Right renal cortex interstitium (tissue), 3 donors: ENCODE measurements at places on chromosomes 3 and 15. TPM values are rescaled to one million over a fixed set of nuclear protein-coding genes. Genes with fewer than 3 reads are reported as not detected.

The EAF1 gene
- 19.5 TPM for polyA plus RNA-seq

GRCh38 chr3:132448216-132448961 is 31.1 kb downstream of the DNAJC13 start:
- no peak for DNase-seq

- no peak for DNase-seq
These were observed 438 bp downstream of the THBS1 start for GRCh38 chr15:39581242-39581792.

DNA sequence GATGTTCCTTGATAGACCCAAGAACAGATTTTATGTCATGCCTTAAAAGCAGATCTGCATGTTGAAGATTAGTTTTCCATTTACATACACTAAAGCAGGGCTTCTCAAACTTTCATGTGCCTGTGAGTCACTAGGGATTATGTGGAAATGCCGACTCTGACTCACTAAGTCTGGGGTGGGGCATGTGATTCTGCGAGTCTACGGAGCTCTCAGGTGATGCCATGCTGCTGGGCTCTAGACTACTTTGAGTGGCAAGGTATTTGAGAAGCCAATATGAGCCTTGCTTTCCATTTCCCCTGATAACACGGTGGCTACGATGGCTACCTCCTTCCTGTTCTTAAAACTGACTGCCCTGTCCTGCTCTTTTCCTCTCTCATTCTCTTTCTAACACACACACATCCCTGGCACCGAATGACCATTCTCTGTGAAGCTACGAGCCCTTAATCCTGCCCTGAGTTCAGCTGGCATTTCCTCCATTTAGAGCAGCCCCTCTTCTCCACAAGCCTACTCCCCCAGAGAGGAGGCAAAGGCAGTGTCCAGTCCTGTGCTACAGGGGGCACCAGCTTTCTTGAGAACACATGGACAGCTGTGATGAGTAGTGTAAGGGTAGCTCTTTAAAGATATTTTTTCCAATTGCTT is 39.7 kb upstream of the PYGO1 start:
- no peak for DNase-seq

DNA sequence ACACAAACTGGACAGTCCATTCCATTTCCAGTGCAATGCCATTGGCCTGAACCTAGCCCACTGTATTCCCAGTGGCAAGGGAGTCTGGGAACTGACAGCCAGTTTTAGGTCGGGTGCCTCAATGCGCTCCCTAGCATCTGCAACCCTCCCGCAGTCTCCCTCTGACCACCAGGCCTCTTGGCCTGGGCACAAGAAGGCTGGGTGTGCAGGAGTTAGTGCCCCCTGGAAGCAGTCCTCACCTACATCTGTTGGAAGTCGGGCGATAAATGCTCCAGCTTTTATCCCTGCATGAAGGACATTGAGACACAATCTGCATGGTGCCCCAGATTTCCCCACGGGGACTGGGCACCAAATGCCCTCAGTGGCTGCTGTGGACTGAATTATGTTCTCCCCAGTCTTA is 12.7 kb downstream of the C3orf22 start:
- no peak for DNase-seq

The HEG1 gene
- 31.0 TPM for polyA plus RNA-seq

GRCh38 chr15:22973987-22974386 is 6.2 kb downstream of the CYFIP1 start:
- DNase-seq, result no peak

- no peak for DNase-seq
These were observed 1.2 kb upstream of the GPR176 start for GRCh38 chr15:39921274-39921638.

The SSUH2 gene
- 3.8 TPM for polyA plus RNA-seq

The FAM43A gene
- 5.1 TPM for polyA plus RNA-seq

The EOMES gene
- 0.19 TPM for polyA plus RNA-seq
